ENCODE measurements at places on chromosomes 2 and 18.

DNA sequence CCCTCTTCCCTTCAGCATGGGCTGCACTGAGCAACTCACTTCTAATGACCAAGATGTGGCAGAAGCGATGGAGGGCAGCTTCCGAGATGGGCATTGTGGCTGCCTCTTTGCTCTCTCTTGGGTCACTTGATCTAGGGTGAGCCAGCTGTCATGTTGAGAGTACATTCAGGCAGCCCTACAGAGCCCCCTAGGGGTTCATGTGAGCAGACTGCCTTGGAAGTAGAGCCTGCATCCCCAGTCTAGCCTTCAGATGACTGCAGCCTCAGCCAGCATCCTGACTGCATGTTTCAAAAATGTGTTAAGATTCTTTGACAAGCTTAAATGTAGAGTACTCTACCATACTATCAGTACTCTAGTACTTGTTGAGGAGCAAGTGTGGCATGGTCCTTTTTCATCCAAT lies 143.9 kb downstream of the NCK2 start:
- DNase-seq: peak; percentile 12

GRCh38 chr2:119242276-119243119 lies 18.9 kb downstream of the STEAP3 start:
- DNase-seq: no peak

DNA sequence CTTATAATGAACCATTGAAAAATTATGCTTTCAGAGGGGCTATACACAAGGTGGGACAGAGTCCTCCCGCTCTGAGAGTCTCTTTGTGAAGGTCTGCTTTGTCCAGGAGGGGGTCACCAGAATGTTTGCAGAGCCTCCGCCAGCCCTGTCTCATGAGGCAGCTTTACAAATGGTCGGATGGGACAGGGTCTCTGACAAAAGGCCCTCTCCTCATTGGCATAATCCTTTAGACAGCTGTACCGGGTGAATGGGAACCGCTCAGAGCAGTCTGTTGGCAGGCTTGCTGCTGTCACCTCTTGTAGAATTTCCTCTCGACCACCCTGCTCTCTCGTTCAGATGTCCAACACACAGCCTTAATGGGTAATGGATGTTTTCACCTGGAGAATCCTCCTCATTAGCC lies 40.2 kb upstream of the TGIF1 start:
- no peak for DNase-seq

- no peak for DNase-seq
These were observed 14.0 kb downstream of the KDM3A start for GRCh38 chr2:86455181-86455580.
